Osteoblast (primary cell): ENCODE measurements at places on chromosomes 2 and 18. TPM values are rescaled to one million over a fixed set of nuclear protein-coding genes. Genes with fewer than 3 reads are reported as not detected.
A peak's percentile ranks its signal among the peaks of the same experiment; 100 is the strongest.

Gene SH3RF3
- total RNA-seq: 14.7 and 14.8 TPM in 2 replicates

Gene UGT1A10
- total RNA-seq: not detected in 2 replicates

Gene SCN3A
- total RNA-seq: 0.59 and 0.72 TPM in 2 replicates

Gene SNTG2
- total RNA-seq: 1.4 and 2.1 TPM in 2 replicates

Gene UGT1A4
- not detected in 2 replicates for total RNA-seq

Gene KCNK3
- total RNA-seq: not detected in 2 replicates

GRCh38 chr2:237256887-237257286 lies 157.1 kb downstream of the COL6A3 start:
- H3K27me3 ChIP-seq: no peaks in the 10 kb centered on the region
- peak overlapping the region; percentile 88 for H3K27ac ChIP-seq
- H3K4me3 ChIP-seq: no peak overlapping the region

DNA sequence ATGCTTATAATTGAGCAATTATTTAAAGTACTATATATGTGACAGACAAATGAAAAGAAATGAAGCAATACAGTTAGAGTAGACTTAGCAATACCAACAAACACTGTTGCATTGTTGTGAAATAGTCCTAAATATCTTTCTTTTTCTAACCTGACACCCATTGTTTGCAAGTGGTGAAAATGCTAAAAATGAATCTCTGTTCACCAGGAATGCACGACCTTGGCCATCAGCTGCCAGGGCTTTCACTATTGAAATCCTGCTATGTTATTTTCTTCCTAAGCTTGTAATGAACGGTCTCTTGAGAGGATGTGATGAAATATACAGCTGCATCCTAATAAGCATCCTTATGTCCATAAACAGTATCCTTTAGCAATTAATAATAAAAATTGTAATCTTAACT lies 136.2 kb upstream of the MGAT5 start:
- peaks cover 16% of the 10 kb centered on the region for H3K4me1 ChIP-seq
- no peaks in the 10 kb centered on the region for H3K36me3 ChIP-seq
- no peak overlapping the region for H3K4me3 ChIP-seq
- no peak for DNase-seq
- H3K27ac ChIP-seq: no peak overlapping the region
- peaks cover 15% of the 10 kb centered on the region for H3K27me3 ChIP-seq

- no peak for DNase-seq
- H3K4me1 ChIP-seq: no peaks in the 10 kb centered on the region
- H3K27me3 ChIP-seq: no peaks in the 10 kb centered on the region
- no peak overlapping the region for H3K4me3 ChIP-seq
- H3K27ac ChIP-seq: no peak overlapping the region
Measured at GRCh38 chr18:13308369-13308768, 89.8 kb downstream of the LDLRAD4 start.

DNA sequence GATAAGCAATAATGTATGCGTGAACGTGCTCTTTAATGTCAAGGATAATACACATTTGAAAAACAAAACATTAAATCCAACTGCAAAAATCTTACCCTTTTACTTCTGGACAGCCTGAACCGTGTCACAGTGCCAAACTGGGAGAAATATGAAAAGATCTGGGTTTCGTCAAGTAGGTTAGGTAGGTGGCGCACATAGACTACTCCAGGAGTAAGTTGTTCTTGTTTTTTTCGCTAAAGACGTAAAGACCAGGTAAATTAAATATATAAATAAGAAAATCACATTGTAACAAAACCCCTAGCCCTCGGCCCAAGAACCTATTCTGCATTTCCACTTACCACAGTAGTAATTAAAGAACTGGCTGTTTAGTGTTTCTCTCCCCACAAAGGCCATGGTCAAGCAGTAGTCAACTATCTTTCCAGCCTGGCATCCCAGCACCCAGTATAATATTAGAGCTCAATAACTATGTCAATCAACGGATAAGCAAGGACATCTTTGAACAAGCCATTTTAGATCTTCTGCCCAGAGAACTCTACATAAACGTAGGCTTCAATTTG lies 1.1 kb downstream of the NIFK start:
- peaks cover 23% of the 10 kb centered on the region for H3K36me3 ChIP-seq
- H3K4me1 ChIP-seq: no peaks in the 10 kb centered on the region
- peak overlapping the region; percentile 100 for H3K4me3 ChIP-seq

DNA sequence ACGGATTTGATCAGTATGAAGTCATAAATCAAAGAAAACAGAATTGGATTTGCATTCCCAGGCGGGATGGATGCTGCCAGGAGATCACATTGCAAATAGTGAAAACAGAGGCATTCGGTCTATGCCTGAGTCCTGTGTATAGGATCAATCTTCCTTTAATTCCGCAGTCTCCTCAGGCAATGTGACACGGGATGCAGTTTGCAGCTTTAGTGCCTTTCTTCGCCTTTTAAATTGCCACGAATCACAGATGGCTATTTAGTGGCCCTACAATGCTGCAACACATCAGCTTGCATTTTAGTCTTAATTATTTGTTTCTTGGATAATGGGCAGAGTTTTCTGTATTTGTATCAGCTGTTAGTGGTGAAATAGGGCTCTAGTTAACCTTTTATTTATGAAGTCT lies 6.8 kb downstream of the ADCYAP1 start:
- no peak overlapping the region for H3K27ac ChIP-seq
- no peak for DNase-seq
- no peak overlapping the region for H3K4me3 ChIP-seq
- no peaks in the 10 kb centered on the region for H3K4me1 ChIP-seq

DNA sequence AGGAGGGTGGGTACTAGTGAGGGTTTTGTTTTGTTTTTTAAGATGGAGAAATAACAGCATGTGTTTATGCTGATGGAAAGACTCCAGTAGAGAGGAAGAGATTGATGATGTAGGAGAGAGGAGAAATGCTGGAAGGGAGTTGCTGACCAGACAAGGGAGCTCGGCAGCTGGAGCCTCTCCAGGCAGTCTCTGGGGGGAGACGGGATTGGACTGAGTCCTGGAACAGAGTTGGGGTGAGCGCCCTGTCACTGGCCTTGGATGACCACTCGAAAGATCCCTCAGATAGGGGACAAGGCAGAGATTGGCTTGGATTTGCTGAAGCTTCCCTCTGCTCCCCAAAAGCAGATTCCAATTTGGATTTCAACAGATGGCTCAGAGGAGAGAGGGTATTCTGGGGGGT lies 197.7 kb downstream of the NAPG start:
- H3K27me3 ChIP-seq: no peaks in the 10 kb centered on the region
- no peak for DNase-seq
- no peak overlapping the region for H3K4me3 ChIP-seq
- H3K4me1 ChIP-seq: no peaks in the 10 kb centered on the region

DNA sequence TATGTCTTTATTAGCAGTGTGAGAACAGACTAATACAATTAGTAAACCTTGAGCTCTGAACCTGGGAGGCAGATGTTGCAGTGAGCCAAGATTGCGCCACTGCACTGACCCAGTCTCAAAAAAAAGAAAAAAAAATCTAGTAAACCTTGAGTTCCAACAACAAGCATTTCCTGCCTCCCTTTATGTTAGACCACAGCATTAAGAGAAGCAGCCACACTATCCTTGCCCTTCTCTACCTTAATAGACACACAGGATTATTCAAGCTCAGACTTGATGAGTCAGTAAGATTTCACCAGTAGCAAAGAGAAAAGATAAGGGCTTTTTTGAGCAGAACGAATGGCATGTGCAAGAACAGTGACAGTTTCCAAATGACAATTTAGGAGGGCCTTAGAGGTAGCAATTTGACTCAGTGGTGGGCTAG lies 18.0 kb upstream of the GLS start:
- H3K27ac ChIP-seq: peak overlapping the region; percentile 46
- no peaks in the 10 kb centered on the region for H3K36me3 ChIP-seq
- H3K4me3 ChIP-seq: no peak overlapping the region
- H3K27me3 ChIP-seq: no peaks in the 10 kb centered on the region
- H3K4me1 ChIP-seq: peaks cover 79% of the 10 kb centered on the region

DNA sequence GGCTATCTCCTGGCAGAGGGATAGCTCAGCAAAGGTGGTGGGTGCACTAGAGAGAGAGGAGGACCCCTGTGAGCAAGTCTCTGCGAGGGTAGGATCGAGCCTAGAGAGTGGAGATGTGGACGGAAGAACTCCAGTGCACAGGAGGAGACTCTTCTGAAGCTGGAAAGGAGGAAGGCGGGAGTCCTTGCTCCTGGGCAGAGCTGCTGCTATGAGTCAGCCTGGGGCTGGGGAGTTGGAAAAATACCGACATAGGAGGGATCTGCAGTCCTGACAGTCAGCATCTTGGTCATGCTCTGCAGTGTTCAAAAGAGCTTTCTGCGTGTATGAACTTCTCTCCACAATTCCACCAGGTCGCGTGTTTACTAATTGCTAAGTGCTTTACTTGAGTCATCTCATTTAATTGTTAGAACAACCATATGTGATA lies 233.8 kb downstream of the LDLRAD4 start:
- H3K4me1 ChIP-seq: peaks cover 7% of the 10 kb centered on the region
- no peak overlapping the region for H3K27ac ChIP-seq
- peak; percentile 94 for DNase-seq
- H3K27me3 ChIP-seq: no peaks in the 10 kb centered on the region
- H3K4me3 ChIP-seq: no peak overlapping the region
- H3K36me3 ChIP-seq: no peaks in the 10 kb centered on the region

- H3K4me3 ChIP-seq: no peak overlapping the region
- no peaks in the 10 kb centered on the region for H3K36me3 ChIP-seq
- DNase-seq: no peak
- peaks cover 33% of the 10 kb centered on the region for H3K4me1 ChIP-seq
- no peaks in the 10 kb centered on the region for H3K27me3 ChIP-seq
Measured at GRCh38 chr18:23105030-23105429, 30.3 kb upstream of the CABLES1 start.

DNA sequence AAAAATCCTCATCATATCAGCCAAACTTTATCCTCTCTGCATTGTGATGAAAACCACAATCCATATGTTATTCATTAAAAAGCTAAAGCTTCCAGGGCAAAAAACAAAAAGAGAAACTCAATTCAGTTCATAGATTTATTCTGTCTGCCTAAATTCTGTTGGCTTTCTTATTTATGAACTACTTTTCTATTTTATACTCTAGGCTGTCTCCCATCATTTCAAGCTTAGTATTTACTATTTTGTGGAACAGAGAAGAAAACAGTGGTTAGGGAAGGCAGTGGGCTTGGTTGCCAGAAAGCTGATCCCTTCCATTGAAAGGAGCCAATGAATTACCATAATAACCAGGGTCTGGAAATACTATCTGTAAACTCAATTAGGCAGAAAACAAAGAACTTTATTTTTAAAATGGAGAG lies 71.8 kb downstream of the RAPH1 start:
- DNase-seq: no peak
- H3K27ac ChIP-seq: peak overlapping the region; percentile 54
- peaks cover 5% of the 10 kb centered on the region for H3K4me1 ChIP-seq
- H3K4me3 ChIP-seq: no peak overlapping the region

GRCh38 chr2:222672068-222672401 lies 577 bp downstream of the MOGAT1 start:
- H3K4me3 ChIP-seq: peak overlapping the region; percentile 66
- H3K27me3 ChIP-seq: peaks cover 8% of the 10 kb centered on the region
- DNase-seq: no peak
- peaks cover 7% of the 10 kb centered on the region for H3K4me1 ChIP-seq

DNA sequence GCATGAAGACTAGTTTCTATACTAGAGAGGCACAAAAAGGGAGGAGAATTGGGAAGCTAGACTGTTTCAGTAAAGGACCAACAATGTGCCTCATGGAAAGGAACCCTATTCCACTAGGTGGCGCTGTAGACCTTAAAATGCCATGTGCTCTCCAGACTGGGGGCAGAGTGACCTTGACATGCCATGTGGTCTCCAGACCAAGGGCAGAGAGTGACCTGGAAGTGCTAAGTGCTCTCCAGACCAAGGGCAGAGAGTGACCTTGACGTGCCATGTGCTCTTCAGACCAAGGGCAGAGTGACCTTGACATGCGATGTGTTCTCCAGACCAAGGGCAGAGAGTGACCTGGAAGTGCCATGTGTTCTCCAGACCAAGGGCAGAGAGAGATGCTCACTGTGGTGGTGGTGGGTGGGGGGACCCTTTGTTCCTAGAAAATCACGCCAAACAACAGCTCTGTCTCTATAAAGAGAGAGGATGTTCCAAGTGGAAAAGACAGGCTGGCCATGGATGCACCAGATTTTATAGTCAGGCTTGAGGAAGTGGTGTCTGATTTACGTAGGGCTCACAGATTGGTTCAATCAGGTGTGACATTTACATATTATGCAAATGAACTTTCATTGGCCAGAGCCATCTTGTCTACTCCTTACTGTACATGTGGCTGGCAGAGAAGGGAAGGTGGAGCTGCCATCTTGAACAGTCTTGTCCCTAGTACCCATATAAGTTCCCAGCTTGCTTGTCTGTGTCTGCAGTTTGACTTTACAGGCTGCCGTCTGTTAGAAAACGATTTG lies 344.0 kb upstream of the DDX18 start:
- DNase-seq: no peak
- no peaks in the 10 kb centered on the region for H3K4me1 ChIP-seq
- H3K36me3 ChIP-seq: no peaks in the 10 kb centered on the region
- H3K27me3 ChIP-seq: no peaks in the 10 kb centered on the region

DNA sequence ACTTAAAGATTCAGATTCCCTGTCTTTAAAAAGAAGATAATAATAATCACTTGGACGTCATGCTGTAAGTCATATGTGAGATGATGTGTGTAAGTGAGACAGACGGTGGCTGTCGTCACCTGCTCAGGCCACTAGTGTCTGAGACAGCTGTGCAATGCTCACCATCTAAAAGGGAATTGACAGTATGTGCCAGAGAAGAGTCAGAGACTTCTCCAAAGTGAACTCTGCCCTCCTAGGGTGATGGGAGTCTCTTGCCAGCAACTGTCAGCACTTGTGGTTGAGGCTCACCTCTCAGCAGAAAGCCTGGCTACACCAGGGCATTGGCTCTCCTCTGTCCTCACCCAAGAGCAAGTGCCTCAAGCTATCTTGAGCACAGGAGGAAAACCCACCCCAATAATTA lies 131.6 kb upstream of the DNAJC10 start:
- H3K27ac ChIP-seq: no peak overlapping the region
- no peaks in the 10 kb centered on the region for H3K27me3 ChIP-seq
- H3K36me3 ChIP-seq: no peaks in the 10 kb centered on the region
- H3K4me3 ChIP-seq: no peak overlapping the region
- peaks cover 34% of the 10 kb centered on the region for H3K4me1 ChIP-seq
- DNase-seq: no peak

- H3K4me3 ChIP-seq: no peak overlapping the region
- H3K36me3 ChIP-seq: no peaks in the 10 kb centered on the region
- H3K4me1 ChIP-seq: peaks cover 9% of the 10 kb centered on the region
- no peak for DNase-seq
Measured at GRCh38 chr18:59062643-59063006, 77.1 kb upstream of the SEC11C start.
